ENCODE measurements at places on chromosomes 1 and 21. TPM values are rescaled to one million over a fixed set of nuclear protein-coding genes. Genes with fewer than 3 reads are reported as not detected.

- DNase-seq: peak; percentile 78
These were observed 76.8 kb downstream of the CD46 start for GRCh38 chr1:207828485-207829158.

DNA sequence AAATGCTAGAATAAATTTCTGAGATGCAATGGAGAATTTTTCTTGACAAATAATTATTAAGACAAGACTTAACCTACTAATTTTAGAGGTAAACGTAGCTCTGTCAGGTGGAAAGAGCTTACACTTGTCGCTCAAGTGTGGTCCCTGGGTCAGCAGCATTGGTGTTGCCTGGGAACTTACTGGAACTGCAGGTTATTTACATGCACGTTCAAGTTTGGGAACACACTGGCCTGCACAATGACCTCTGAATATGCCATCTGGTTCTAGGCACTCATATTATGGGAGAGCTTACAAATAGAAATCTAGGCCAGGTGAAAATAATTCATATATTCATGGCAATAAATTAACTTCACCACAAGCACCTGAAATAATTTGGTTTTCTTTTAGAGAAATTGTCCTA is 88.5 kb upstream of the BCL9 start:
- no peak for DNase-seq

DNA sequence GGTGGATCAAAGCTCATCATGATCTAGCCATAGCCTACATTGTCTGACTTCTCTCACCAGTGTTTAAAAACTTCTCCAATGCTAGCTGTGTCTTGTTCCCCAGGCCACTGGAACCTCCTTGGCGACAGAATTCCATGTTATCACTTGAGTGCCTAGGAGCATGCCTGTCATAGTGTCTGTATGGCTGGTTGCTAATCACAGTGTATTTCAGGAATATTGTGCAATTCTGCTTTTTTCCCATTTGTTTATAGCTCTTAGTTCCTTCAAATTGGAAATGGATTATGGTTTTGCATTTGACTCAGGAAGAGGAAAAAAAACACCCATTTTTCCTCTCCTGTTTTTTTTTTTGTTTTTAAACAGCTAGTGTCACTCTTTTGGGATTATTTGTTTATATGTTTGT is 25.5 kb downstream of the ROR1 start:
- DNase-seq: no peak

- no peak for DNase-seq
These were observed 1411.7 kb upstream of the B3GALT2 start for GRCh38 chr1:194598098-194598497.

- no peak for DNase-seq
These were observed 16.7 kb downstream of the SHISA4 start for GRCh38 chr1:201905234-201905890.

GRCh38 chr1:154938604-154939399 is 2.3 kb upstream of the PMVK start:
- no peak for DNase-seq

DNA sequence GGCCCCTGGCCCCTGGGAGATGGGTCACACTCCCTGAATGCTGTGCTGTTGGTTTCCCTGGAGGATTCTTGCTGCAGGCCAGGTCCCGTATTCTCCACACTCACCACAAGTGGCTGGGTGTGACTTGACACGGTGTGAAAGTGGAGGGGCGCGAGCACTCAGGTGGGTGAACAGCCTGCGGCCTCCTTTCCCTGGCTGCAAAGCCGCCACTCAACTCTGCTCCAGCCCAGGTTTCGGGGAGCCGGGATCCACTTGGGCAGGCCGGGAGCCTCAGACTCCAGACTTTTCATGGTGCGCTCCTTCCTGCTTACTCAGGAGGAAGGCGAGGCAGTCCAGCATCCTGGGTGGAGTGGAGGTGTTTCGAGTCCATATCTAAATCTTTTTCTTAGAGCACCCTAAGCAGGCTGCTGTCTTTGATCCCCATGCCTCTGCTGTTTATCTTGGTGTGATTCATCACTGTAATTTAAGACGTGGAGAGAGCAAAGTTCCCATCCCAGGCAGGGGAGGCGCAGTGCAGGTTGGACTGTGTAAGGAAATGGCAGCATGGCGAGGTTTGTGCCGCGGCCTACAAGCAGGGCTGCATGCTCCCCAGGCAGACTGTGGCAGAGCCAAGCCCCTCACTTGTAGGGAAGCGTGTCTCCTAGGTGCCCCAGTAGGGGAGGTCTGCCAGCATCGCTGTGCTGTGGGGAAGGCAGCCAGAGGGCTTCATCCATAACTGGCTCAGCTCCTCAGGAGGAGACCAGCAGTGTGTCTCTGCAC is 29.6 kb downstream of the VANGL1 start:
- DNase-seq: no peak

DNA sequence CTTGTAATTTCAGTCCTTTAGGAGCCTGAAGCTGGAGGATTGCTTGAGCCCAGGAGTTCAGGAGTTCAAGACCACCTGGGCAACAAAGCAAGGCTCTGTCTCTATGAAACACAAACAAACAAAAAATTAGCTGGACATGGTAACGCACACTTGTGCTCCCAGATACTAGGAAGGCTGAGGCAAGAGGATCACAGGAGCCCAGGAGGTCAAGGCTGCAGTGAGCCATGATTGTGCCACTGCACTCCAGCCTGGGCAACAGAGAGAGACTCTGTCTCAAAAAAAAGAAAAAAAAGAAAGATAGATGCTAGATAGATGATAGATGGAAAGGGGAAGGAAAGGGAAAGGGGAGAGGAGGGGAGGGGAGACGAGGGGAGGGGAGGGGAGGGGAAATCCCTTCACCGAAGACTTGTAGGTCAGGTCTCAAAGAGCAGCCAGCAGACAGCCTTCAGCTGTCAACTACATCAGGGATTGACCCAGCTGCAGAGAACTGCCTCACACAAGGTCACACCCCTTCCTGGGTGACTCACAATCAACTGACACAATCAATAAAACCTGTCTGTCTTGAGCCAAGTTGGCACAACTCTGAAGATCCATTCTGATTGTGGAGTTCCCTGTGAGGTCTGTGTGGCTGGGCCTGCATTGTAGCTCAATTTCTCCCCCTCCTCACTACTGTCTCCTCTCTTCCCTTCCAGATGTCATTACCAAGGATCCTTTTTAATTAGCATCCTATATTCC is 200.6 kb downstream of the RGS7 start:
- no peak for DNase-seq

DNA sequence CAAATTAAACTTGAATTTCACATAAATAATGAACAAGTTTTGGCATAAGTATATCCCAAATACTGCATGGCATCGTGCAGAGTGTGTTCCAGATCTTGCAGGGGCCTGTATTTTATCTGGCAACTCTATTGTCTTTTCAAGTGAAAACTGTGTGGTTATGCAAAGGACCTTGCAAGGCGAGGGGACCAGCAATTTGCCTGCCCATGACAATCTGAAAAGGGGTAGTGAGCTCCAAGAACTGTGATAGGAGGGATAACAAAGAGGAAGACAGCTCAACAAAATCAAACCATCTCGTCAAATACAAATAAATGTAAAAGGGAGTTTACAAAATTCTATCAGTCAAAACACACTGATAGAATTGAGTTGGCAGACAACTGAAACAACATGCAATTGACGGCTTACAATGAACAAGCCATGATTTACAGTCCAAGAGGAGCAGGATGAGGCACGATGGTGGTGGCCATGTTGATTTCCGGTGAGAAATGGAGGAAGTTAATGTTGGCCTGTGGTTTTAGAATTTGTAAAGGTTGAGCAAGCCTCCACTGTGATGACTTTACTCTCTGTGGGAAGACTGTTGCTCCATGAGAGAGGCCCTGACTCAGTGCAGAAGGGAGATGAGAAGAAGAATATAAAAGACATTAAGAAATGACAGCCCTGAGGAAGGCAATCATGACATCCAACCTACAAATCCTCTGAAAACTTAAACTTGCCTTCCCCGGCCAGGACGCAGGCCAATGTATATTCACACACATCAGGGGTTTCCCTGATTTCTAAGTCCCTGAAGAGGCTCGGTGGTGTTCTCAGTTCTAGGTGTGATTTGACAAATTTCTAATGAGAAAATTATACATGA is 132.2 kb downstream of the ADSS2 start:
- no peak for DNase-seq

GRCh38 chr21:31987696-31988095 is 114.9 kb downstream of the HUNK start:
- DNase-seq: no peak

The PIGM gene
- total RNA-seq: 4.9 TPM

The SLAMF9 gene
- total RNA-seq: not detected

The VAV3 gene
- 153 TPM for total RNA-seq

The KCNA2 gene
- total RNA-seq: 13.8 TPM

The ICOSLG gene
- total RNA-seq: 2.6 TPM

The FAM177B gene
- total RNA-seq: 2.3 TPM

The TDRD5 gene
- total RNA-seq: 3.9 TPM
